ENCODE measurements at places on chromosomes 6 and 20.

DNA sequence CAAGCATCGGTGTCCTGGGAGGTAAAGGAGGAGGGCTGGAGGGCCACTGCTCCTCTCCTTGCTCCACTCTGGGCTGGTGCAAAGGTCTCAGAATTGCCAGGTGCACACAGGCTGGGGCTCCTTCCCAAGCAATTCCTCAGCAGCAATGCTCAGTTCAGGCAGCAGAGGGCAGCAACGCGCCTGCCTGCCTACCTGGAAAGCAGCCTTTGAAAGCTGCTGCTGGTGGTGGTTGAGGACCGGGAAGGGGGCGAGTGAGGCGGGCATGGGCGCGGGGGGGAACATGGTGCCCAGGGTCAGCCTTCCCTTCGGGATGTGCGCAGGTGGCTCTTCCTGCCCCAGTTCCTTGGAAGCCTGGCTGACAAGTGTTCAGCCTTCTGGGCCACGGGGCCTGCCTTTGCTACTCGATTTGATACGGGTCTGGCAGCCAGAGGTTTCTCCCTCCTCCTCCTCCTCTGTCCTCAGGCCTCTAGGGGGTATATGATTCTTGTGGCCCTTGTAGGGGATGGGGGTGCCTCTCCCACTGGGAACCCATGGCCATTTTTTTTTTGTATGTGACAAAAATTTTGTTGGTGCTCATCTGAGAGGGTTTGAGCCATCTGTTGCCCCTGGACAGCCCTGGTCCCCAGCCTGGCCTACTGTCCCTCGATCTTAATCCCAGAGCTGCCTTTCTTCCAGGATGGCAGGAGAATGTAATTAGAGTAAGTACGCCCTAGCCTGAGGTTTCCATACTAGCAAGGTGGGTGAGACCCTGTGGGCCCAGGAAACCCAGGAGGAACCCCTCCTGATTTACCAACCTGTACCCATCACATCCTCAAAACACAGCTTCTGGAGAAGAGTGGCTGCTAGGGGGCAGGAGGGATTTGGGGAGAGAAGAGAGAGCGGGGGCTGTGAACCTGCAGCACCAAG lies 20.1 kb downstream of the MRPS18A start:
- peak; percentile 69 for ATAC-seq

DNA sequence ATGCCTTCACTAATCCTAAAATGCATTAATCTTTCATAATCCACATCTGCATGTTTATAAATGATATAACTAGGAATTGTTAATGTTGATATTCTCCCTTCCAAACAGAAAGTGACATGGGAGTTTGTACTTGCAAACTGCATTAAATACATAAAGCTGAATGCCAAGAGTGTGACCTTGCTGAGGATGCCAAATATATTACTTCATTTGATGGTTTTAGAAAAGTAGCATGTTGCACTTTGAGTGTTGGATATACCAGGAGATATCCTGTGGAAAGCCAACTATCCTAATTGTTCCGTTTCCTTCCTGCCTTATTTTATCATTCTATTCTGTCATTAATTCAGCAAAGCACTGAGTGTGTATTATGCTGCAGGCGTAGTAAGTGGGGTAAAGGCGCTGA lies 229.8 kb downstream of the TMEM242 start:
- no peak for ATAC-seq

- ATAC-seq = no peak
These were observed 440.2 kb downstream of the TBC1D32 start for GRCh38 chr6:120894077-120894476.

GRCh38 chr6:21050935-21051334 lies 516.7 kb downstream of the CDKAL1 start:
- ATAC-seq = no peak

DNA sequence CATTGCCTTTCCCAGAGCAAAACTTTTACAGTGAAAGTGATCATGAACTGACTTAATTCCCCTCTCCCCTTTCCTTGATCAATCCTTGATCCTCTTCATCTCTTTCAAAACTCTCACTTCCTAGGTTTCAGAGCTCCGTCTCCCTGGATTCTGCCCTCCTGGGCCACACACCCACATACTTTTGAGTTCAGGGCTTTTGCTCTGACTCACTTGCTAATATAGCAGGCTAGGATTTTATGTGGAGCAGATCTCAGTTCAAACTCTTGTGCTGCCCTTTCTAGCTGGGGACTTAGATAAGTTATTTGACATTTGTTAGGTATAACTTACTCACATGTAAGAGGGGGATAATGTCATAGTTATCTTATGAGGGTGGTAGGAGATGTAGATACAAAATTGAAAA lies 109.1 kb upstream of the MLIP start:
- ATAC-seq = no peak

DNA sequence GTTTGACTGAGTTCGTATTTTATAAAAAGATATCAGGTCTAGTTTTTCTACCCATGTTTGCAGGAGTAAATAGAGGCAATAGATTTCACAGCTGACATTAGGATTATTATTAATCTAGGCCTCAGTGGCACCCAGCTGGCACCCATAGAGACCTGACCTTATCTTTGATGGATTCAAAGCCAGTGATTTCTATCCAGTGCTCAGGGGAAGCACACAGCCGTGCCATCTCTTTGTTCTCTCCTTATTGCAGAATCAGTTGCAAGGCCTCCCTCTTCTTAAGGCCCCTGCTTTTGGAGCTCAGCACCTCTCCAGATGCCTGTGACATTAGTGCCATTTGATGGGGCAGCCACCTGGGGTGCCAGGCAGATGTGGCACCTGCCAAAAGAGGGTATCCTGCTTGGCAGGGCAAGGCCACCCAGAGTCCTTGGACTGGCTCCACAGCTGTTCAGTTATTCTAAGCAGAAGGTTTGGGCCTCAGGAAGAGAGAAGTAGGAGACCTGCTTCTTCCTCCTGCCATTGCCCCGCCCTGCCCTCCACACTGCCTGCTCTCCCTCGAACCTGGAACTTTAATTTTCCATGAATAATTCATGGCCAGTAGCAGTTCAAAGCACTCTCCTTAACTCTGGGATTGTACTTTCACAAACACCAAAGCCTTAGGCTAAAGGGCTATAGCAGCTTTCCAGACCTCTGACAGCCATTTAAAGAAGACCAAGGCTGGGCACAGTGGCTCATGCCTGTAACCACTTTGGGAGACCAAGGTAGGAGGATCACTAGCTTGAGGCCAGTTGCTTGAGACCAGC lies 206.3 kb downstream of the ZDHHC14 start:
- no peak for ATAC-seq

- no peak for ATAC-seq
These were observed 104.2 kb downstream of the SYCP2 start for GRCh38 chr20:59829054-59829785.
